ENCODE measurements at places on chromosomes 6 and 20. TPM values are rescaled to one million over a fixed set of nuclear protein-coding genes. Genes with fewer than 3 reads are reported as not detected.

Gene SMLR1
- total RNA-seq, result not detected

Gene CD83
- 5.0 TPM for total RNA-seq

Gene ADGB
- total RNA-seq, result not detected

Gene SLC9A8
- 6.9 TPM for total RNA-seq

Gene DEFB124
- total RNA-seq, result not detected

Gene GTSF1L
- not detected for total RNA-seq

Gene ZHX3
- total RNA-seq, result 27.7 TPM

Gene PDE10A
- total RNA-seq, result under 0.01 TPM

Gene PTCHD4
- 5.8 TPM for total RNA-seq

Gene CDS2
- 22.1 TPM for total RNA-seq

Gene FOXS1
- not detected for total RNA-seq

Gene LHFPL5
- total RNA-seq, result not detected

Gene DEFB132
- total RNA-seq, result not detected

Gene CD93
- under 0.01 TPM for total RNA-seq
